ENCODE measurements at places on chromosomes 4 and X. TPM values are rescaled to one million over a fixed set of nuclear protein-coding genes. Genes with fewer than 3 reads are reported as not detected.

MMRN1 gene
- not detected for total RNA-seq

RASL11B gene
- total RNA-seq = not detected

GLOD5 gene
- not detected for total RNA-seq

GPR50 gene
- total RNA-seq = not detected

CDS1 gene
- total RNA-seq = 22.9 TPM

PRRG3 gene
- not detected for total RNA-seq

GAGE1 gene
- not detected for total RNA-seq

RTL3 gene
- total RNA-seq = not detected

GDPD2 gene
- 0.11 TPM for total RNA-seq

ADAMTS3 gene
- 0.39 TPM for total RNA-seq

MAGEB10 gene
- total RNA-seq = not detected

PNMA6F gene
- total RNA-seq = not detected

GAB3 gene
- total RNA-seq = 0.11 TPM

LRIT3 gene
- not detected for total RNA-seq

Data from placental epithelial cell (primary cell).